B cell (primary cell): ENCODE measurements at places on chromosomes 11 and 22. TPM values are rescaled to one million over a fixed set of nuclear protein-coding genes. Genes with fewer than 3 reads are reported as not detected.

GRCh38 chr11:133501643-133502539 is 30.4 kb downstream of the OPCML start:
- H3K27ac ChIP-seq = no peak overlapping the region
- H3K36me3 ChIP-seq = no peaks in the 10 kb centered on the region
- no peak for DNase-seq
- no peak overlapping the region for H3K4me3 ChIP-seq
- no peaks in the 10 kb centered on the region for H3K27me3 ChIP-seq

- no peak overlapping the region for H3K4me3 ChIP-seq
- H3K27ac ChIP-seq = no peak overlapping the region
- H3K4me1 ChIP-seq = no peaks in the 10 kb centered on the region
- H3K36me3 ChIP-seq = peaks cover 16% of the 10 kb centered on the region
- no peak for DNase-seq
- H3K27me3 ChIP-seq = no peaks in the 10 kb centered on the region
Observed at GRCh38 chr22:40544758-40545157, 91.8 kb downstream of the MRTFA start.

DNA sequence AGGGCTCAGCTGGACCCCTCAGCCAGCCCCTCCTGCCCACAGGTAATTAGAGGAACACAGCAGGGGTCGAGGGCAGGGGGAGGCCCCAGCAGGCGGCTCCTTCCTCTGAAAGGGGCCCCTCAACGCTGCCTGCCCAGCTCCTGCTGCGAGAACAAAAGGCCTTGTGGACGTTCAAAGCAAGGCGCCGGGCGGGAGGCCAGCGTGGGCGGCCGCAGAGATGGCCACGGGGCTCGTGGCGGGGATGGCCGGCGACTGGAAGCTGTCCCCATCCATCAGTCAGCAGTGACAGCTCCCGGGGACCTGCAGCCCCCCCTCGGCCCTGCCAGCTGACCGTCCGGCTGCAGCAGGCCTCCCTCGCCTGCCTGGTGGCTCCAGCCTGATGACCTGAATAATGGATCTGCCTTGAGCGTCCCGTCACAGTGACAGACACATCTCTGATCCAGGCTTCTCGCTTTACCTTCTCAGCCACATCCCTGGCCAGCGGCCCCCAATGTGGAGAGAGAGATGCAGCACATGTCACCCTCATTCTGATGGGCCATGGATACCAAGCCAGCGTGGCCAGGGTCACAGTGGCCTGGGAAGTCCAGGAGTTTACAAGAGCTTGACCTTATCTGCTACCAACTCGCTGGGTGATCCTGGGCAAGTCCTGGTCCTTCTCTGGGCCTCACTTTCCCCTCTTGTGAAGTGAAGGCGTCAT is 159.3 kb downstream of the MN1 start:
- H3K27ac ChIP-seq = no peak overlapping the region
- H3K4me3 ChIP-seq = no peak overlapping the region
- DNase-seq = no peak
- no peaks in the 10 kb centered on the region for H3K4me1 ChIP-seq
- H3K36me3 ChIP-seq = no peaks in the 10 kb centered on the region

GRCh38 chr22:50440544-50441249 is 34.1 kb downstream of the SBF1 start:
- H3K4me1 ChIP-seq = peaks cover 8% of the 10 kb centered on the region
- H3K27ac ChIP-seq = no peak overlapping the region
- no peak overlapping the region for H3K4me3 ChIP-seq
- H3K36me3 ChIP-seq = peaks cover 46% of the 10 kb centered on the region
- no peaks in the 10 kb centered on the region for H3K27me3 ChIP-seq
- DNase-seq = no peak

- H3K4me3 ChIP-seq = no peak overlapping the region
- H3K27me3 ChIP-seq = no peaks in the 10 kb centered on the region
- no peak overlapping the region for H3K27ac ChIP-seq
- no peaks in the 10 kb centered on the region for H3K36me3 ChIP-seq
- no peak for DNase-seq
Observed at GRCh38 chr11:131402040-131402439, 31.6 kb downstream of the NTM start.

DNA sequence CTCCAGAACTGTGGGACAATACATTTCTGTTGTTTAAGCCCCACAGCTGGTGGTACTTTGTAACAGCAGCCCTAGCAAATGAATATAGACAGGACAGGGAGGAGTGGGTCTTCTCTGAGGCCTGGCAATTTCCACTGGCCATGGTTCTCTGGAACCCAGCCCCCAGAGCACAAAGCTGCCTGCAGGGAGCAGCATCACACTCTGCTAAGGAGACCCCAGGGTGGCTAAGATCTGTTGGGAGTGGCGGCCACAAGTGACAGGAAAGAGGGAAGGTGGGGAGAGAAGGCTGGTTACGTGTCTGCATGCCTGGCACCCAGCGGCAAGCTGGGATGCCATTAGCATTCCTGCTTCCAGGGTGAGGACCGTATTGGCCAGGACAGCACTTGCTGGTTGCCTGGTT is 211.9 kb downstream of the ST3GAL4 start:
- H3K4me3 ChIP-seq = no peak overlapping the region
- no peaks in the 10 kb centered on the region for H3K36me3 ChIP-seq
- no peak for DNase-seq
- H3K4me1 ChIP-seq = no peaks in the 10 kb centered on the region
- no peaks in the 10 kb centered on the region for H3K27me3 ChIP-seq
- H3K27ac ChIP-seq = no peak overlapping the region

GRCh38 chr11:123558536-123559315 is 95.7 kb downstream of the SCN3B start:
- no peak for DNase-seq
- H3K36me3 ChIP-seq = no peaks in the 10 kb centered on the region
- H3K27ac ChIP-seq = no peak overlapping the region
- peaks cover 19% of the 10 kb centered on the region for H3K4me1 ChIP-seq

DNA sequence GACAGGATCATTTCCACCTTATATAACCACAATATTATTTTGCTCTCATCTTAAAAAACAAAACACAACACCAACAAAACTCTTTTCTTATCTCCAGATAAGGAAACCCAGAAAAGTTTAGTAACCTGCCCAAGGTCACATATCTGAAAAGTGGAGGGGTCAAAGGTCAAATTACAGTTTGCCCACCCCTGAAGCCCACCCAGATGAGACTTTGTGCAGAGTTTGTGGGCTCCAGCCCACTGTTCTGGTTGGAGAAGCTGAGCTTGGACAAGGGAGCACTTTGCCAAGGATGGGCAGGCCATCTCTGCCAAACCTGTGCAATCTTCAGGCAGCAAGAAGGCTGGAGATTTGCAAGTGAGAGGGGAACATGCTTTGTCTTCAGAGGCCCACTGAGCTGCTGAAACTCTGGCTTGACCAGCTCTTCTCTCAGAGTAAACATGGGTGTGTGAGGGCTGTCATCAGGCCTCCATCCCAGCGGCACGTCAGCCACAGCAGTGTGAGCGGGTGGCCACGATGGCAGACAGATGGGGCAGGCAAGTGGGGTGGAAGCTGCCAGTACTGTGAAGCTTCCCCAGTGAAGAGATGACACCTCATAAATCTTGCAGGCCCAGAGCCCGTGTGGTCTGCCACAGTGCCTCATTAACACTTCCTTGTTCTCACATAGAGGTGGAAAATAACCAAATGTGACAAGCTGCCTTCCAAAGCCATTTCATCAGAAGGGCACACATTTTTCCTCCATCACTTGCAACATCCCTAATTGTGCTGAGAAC is 111.8 kb downstream of the CCDC81 start:
- H3K4me1 ChIP-seq = no peaks in the 10 kb centered on the region
- H3K4me3 ChIP-seq = no peak overlapping the region

DNA sequence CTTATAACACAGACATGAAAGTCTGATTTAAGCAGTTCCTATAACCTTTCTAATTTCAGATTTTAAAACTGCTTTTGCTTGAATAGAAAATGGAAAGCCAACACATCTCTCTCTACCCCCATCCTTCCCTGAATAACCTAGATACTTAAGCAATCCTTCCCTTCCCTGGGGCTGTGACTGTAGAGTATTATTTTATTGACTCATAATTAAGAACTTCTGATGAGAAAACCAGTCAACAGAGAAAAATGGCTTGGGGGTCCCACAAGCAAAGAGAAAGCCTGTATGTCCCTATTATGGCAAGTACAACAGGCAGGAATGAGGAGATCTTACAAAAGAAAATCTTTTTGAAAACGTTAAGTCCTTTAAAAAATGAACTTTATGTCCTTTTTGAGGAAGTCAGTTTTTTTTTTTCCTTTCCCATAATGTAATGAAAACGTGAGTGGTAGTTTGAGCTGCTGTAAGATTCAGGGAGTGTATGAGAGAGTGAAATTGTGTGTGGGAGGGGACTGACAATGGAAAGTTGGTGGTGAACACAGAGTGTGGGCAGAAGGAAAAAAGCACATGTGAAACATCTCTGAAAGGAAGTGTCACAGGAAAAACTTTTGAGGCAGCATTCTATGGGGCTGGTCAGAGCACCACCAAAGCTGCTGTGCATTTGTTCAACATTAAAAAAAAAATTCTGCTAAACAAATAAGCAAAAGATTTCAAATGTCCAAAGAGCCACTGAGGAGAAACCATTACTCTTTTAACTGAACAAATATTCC is 154.6 kb downstream of the MAML2 start:
- H3K36me3 ChIP-seq = no peaks in the 10 kb centered on the region
- peaks cover 42% of the 10 kb centered on the region for H3K4me1 ChIP-seq
- peak overlapping the region; percentile 68 for H3K27ac ChIP-seq
- no peaks in the 10 kb centered on the region for H3K27me3 ChIP-seq

Gene PHLDB1
- 1.7 and 2.4 TPM in 2 replicates for total RNA-seq

Gene CECR2
- total RNA-seq = 4.8 and 6.6 TPM in 2 replicates

DNA sequence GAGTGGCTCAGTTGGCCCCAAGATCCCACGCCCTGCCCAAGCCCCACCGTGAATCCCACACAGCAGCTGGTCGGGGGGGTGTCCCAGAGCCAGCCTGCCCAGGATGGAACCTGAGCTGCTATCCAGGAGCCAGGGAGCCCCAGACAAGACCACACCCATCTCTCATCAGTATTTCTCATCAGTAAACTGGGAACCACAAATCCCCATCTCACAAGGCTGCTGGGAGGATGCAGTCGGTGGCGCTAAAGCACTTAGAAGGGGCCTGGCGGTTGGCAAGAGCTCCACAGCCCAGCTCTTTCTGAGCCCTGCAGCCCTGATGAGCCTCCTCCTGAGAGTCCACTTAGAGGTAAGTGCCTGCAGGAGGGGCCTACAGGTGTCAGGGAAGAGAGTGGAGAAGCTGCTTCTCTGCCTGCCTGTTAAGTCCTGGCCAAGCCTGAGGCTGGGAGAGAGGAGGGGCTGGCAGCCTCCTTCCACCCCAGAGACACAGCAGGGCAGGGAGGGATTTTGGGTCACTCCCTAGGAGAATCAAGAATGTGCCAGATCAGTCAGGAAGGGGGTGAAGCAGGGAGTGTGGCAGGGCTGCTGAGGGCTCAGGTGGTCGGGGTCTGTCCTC is 6.1 kb downstream of the FADS3 start:
- H3K36me3 ChIP-seq = no peaks in the 10 kb centered on the region
- H3K27ac ChIP-seq = no peak overlapping the region
- H3K4me1 ChIP-seq = peaks cover 48% of the 10 kb centered on the region
- no peaks in the 10 kb centered on the region for H3K27me3 ChIP-seq

GRCh38 chr11:61092280-61092766 is 10.0 kb upstream of the CD5 start:
- H3K27me3 ChIP-seq = no peaks in the 10 kb centered on the region
- H3K36me3 ChIP-seq = no peaks in the 10 kb centered on the region
- peak; percentile 56 for DNase-seq
- H3K4me3 ChIP-seq = no peak overlapping the region

Gene SPTY2D1
- total RNA-seq = 16.5 and 17.8 TPM in 2 replicates

DNA sequence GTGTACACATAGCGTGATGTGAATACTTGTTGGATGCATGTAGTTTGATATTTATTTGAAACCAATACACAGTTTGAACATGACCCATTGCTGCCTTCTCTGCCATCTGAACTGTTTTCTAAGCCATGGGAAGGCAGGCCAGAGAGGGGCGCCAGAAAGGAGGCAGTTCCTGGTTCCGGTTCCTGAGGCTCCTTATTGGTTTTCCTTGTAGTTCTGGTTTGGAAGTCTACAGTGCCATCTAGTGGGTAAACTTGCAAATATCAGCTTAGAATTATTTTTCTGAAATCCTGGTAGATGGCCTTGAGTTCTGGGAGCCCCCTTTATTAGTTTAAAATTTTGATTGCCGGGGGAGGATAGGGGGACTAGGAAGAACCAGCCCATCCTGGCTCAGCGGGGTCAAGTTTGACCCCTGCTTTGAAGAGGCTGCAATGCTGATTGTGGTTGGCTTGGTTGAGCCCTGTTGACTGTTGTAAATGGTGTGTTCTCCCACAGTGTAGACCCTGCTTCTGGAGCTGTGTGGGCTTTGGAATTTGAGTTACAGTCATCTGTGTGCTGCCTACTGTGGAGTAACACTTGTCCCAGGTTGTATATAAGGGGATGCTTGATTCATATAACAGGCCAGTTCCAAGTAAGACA is 48.4 kb downstream of the GRAMD1B start:
- no peak overlapping the region for H3K4me3 ChIP-seq
- peaks cover 23% of the 10 kb centered on the region for H3K4me1 ChIP-seq
- no peaks in the 10 kb centered on the region for H3K27me3 ChIP-seq
- H3K27ac ChIP-seq = no peak overlapping the region

DNA sequence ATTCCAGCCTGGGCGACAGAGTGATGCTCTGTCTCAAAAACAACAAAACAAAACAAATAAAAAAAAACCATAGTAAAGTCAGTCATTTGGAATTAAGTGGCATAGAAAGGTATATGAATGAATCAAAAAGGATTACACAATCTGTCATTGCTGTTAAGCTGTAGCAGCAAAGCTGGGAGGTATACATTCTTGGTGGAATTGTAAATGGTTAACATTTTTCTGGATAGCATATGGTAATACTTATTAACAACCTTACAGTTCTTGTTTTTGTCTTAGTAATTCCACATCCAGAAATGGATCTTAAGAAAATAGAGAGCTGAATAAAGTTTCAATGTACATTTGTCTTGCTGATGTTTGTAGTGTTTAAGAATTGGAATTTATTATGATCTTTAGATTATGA is 30.0 kb downstream of the DDX10 start:
- H3K36me3 ChIP-seq = peaks cover 46% of the 10 kb centered on the region
- no peak for DNase-seq
- H3K4me3 ChIP-seq = no peak overlapping the region
- no peak overlapping the region for H3K27ac ChIP-seq

- H3K27me3 ChIP-seq = no peaks in the 10 kb centered on the region
- peaks cover 5% of the 10 kb centered on the region for H3K4me1 ChIP-seq
- no peak for DNase-seq
- peaks cover 6% of the 10 kb centered on the region for H3K36me3 ChIP-seq
- no peak overlapping the region for H3K4me3 ChIP-seq
Observed at GRCh38 chr11:58628446-58628845, 6.0 kb downstream of the CNTF start.

Gene OR8G5
- not detected in 2 replicates for total RNA-seq

GRCh38 chr11:58641803-58642581 is 19.5 kb downstream of the CNTF start:
- H3K27ac ChIP-seq = no peak overlapping the region
- no peaks in the 10 kb centered on the region for H3K36me3 ChIP-seq
- H3K4me3 ChIP-seq = no peak overlapping the region
- H3K4me1 ChIP-seq = peaks cover 12% of the 10 kb centered on the region

GRCh38 chr22:36056980-36057379 is 28.4 kb upstream of the RBFOX2 start:
- DNase-seq = no peak
- H3K4me1 ChIP-seq = no peaks in the 10 kb centered on the region
- H3K4me3 ChIP-seq = no peak overlapping the region
- H3K27me3 ChIP-seq = no peaks in the 10 kb centered on the region
- H3K36me3 ChIP-seq = no peaks in the 10 kb centered on the region

Gene OR5T3
- total RNA-seq = not detected in 2 replicates

Gene GGTLC3
- not detected in 2 replicates for total RNA-seq

GRCh38 chr11:88555018-88555828 is 217.7 kb upstream of the CTSC start:
- no peak overlapping the region for H3K27ac ChIP-seq
- no peaks in the 10 kb centered on the region for H3K27me3 ChIP-seq
- no peaks in the 10 kb centered on the region for H3K4me1 ChIP-seq
- H3K4me3 ChIP-seq = no peak overlapping the region
- DNase-seq = no peak

Gene RAG1
- total RNA-seq = 0.10 and 0.37 TPM in 2 replicates

Gene RASSF10
- not detected in 2 replicates for total RNA-seq

Gene DPP3
- 21.5 and 22.7 TPM in 2 replicates for total RNA-seq
